Cerebellar cortex (tissue), 1 donor: ENCODE measurements at places on chromosomes 1 and 21.

- DNase-seq: no peak
Measured at GRCh38 chr1:61925591-61926298, 183.5 kb downstream of the PATJ start.

GRCh38 chr1:156656806-156657740 lies 15.2 kb downstream of the BCAN start:
- peak; percentile 80 for DNase-seq

DNA sequence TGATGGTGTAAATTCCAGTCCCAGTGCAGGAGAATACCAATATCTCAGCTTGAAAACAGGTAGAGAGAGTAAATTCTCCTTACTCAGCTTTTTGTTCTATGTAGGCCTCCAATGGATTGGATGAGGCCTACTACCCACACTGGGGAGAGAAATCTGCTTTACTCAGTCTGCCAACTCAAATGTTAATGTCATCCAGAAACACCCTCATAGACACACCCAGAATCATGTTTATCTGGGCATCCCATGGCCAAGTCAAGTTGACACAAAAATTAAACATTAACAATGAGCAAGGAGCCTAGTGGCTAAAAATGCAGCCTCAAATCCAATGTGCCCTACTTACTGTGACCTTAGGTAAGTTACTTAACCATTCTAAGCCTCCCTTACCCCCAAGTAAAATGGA lies 6.9 kb upstream of the HLX start:
- DNase-seq: no peak

DNA sequence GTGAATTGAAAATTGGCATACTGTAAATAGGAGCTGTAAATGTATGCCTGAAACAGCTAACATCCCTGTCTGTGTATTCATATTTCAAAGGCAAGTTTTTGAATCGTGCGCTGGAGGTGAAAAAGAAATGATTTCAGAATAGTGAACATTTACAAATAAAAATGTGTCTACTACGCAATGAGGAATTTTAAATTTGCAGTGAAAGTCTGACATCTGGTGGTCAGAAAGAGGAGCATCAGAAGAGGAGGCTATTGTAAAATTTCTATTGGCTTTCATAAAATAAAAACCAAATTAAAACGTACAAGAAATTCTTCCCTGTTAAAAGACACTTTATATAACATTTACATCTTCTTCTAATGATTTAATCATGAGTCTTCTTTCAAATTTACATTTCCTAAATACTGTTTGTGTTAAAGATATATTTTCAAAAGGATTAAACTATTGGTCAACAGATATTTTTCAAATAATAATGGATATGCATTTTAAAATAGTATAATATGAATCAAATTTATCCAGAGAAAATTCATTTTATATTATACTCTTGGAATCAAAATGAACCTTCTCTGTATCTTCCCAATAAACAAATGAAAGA lies 113.7 kb upstream of the RRP15 start:
- peak; percentile 43 for DNase-seq

GRCh38 chr1:100538913-100539835 lies 1.2 kb downstream of the GPR88 start:
- DNase-seq: no peak

DNA sequence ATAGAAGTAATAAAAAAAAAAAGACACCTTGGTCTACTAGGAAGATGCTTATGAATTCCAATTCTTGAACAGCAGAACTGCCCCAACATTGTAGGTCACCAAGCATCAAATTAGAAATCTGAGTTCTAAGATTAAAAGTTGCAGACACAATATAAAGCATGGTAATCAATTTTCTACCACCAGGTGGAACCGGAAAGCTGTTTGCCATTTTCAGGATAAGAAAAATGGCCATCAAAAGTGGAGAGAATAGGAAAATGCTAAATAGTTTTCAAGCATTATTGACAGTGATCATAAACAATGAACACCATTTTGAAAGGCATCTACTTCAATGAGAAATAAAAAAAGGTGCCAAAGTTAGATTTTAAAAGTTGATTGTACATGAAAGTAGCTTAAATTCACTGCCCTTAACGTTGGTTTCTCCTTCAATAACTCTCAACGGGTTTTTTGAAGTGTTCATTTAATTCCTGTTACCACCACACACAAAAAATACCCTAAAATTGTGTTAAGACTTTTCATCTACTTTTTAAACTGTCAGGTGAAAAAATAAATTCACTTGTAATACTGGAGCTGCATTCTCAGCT lies 252.9 kb downstream of the KCNT2 start:
- peak; percentile 3 for DNase-seq

DNA sequence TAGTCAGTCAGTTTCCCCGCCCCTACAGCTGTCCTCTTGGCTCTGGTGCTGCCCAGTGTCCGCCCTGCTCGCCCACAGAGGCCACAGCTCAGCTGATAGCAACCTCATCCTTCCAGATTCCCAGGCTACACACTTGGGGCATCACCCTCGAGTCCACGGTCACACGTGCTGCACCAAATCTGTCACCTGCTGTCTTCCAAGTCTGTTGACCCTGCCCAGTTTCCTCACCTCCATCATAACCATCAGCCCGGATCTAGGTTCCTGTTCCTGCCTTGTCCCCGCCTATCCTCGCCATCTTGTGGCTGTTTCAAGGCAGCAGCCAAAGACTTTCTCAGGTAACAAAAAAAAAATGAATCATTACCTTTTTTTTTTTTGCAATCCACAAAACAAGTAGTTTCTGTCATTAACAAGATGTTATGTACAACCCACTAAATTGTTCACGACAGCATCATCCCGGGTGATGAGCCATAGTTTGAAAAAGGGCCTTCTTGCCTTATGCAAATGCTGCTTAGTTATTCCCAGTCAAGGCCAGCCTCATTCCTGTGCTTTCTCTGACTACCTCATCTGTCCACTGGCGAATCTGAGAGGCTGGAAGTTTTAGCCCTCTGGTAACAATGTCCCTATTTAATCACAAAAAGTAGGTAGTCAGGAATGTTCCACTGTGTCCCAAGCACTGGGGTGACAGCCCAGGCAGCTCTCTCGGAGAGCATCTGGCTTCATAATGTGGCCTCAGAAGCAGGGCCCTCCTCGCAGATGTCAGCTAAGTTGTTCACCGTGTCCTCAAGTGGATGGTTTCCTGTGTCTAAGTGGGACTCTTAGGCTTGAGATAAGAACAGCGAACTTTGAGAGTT lies 4.9 kb upstream of the MIIP start:
- DNase-seq: peak; percentile 30

- peak; percentile 65 for DNase-seq
Measured at GRCh38 chr1:71049951-71050598, 2.5 kb upstream of the PTGER3 start.

DNA sequence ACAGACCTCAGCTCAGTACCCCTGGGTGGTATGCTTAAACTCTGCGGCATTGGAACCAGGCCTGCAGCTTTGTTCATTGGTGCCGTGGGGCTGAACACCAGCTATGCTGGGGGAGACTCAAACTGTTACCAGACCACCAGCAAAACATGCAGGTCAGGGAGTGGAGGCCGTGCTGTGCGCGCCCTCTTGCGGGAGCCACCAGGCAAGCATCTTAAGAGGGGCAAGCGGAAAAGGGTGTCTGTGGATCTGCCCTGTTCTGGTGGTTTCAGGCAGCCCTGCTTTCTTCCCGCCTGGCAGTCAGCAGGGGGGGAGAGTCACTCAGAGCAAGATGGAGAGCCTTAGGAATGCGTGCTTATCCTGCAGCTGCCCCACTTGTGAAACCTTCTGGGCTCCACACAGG lies 276.9 kb upstream of the ZRANB2 start:
- DNase-seq: no peak

DNA sequence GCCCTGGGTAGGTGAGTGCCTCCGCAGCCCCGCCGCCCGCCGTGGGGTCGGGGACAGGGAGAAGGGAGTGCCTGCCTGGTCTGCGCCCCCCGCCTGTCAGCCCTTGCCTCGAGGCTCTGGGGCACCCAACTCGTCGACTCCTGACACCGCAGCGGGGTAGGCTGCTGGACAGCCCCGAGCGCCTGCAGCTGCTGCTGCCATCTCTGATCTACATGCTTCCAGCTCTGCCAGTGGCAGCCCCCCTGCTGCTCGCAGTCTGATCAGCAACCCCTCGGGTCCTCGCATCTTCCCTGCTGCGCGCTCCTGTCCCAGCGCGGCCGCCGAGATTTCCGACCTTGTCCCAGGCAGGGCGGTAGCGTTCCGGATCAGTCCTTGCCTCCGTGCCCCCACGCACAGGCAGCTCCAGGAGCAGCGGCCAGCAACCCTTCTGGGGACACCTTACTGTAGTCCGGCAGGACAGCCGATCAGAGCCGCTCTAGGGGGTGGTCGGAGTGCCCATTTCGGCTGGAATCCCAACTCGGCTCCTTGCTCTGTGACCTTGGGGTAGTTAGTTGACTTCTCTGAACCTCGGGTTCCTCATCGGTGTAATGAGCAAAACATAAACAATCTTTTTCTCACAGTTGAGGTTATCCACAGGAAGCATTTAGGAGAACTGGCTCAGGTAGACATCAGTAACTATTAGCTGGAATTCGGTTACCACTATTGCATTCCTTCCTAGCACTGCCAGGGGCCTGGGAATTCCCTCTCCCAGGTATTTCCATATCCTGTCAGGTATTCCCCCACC lies 540 bp downstream of the BCAN start:
- no peak for DNase-seq

GRCh38 chr1:159646687-159647086 lies 59.1 kb downstream of the APCS start:
- no peak for DNase-seq

GRCh38 chr1:211643324-211644212 lies 31.9 kb downstream of the NEK2 start:
- DNase-seq: peak; percentile 66

DNA sequence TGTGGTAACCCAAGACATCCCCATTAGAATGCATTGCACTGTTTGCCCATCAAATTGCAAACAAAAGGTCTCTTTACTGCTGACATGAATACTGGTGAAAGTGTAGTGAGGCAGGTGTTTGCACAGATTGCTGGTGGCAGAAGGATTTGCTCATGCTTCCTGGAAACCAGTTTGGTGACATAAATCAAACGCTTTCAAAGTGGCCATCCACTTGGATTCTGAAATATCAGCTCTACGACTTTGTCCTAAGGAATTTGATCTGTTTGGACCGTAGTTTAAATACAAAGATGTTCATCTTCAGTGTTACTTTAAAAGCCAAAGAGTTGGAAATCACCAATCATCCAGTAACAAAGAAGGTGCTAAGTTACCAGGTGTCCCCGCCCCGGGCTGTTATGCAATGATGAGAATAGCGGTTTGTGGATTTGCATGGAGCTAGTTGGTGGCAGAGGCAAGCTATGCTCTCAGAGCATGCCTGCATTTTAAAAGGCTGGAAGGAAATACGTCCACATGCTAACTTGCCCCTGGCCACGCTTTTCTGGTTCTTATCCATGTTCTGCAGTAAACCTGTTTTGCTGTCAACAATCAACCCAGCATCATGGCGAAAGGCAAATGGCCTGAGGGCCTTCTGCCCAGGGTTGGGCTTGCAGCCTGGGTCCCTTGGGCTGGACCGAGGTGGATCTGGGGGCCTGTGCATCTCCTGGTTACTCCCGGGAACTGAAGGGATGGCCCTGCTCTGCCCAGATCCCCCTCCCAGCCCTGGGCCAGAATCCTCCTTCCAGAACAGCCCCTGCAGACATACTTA lies 49.2 kb downstream of the UMODL1 start:
- DNase-seq: peak; percentile 23

GRCh38 chr1:201841265-201841912 lies 12.4 kb downstream of the IPO9 start:
- no peak for DNase-seq

DNA sequence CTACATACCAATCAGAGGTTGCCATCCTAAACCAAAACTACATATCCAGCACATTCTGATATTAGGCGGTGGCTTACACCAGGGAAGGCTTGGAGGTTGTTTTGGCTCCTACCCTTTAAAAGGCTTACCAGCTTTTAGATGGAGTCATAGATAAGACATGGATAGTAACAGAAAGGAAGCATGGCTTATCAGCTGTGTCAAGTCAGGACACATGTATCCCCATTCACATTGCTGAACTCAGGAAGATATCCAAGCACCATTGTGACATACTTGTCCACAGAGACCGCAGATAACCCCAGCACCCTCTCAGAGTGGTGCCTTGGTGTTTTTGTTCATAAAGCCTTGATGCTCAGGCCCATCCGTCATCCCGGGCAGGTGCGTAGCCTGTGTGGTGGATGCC lies 39.7 kb downstream of the ADARB1 start:
- no peak for DNase-seq

DNA sequence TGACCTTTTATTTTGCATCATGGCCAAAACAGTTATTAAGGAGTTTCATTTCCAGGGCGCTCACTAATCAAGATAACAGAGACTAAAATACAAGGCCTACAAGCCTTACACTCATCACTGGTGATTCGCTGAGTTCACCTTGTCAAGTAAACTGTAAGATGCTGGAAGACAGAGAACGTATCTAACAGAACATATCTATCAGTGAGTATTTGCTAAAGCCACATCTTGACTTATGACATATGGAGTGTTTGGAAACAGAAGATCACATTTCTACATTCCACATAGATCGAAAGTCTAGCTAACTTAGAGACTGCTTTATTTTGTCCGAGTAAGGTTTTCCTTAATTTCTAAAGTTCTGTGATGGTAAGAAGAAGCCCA lies 506.5 kb downstream of the SMYD3 start:
- DNase-seq: no peak

- DNase-seq: no peak
Measured at GRCh38 chr1:53379662-53380002, 51.8 kb upstream of the LRP8 start.

DNA sequence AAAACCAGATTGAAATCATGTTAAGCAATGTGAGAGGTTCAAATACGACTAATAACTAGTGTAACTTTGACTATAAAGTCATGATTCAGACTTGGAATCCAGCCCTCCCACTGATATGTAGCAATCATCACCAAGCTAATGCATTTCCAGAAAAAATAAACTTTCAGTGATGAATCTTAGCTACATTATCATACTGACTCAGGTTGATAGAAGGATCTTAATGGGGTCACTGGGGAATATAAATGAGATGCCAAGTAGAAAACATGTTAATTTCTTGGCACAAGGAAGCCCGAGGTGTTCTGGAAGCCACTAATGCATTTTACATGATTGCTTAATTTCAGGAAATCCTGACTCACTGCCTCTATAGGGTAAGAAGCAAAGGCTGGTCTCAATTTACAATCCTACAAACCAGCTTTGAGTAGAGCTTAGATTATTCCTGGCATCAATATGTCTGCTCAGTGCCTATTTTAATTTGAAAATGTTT lies 67.7 kb downstream of the SELENOF start:
- DNase-seq: no peak

DNA sequence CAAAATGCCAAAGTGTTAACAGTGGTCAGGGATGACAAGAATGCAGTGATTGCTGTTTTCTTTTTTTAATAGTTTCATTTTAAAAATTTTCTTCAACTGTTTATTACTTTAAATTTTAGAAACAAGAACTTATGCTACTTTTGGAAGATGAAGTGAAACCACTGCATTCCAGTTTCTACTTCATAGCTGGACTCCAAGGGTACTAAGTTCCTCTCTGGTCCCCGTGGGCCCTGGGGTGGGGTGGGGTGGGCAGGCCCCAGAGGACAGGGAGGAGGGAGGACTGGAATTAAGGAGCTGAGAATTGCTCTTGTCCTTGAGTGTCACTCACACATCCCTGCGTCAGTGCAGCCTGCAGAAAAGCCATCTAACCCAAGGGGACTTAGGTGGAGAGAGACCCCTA lies 97.3 kb downstream of the RAVER2 start:
- DNase-seq: no peak
